ENCODE measurements at places on chromosomes 6 and 20.
A peak's percentile ranks its signal among the peaks of the same experiment; 100 is the strongest.

DNA sequence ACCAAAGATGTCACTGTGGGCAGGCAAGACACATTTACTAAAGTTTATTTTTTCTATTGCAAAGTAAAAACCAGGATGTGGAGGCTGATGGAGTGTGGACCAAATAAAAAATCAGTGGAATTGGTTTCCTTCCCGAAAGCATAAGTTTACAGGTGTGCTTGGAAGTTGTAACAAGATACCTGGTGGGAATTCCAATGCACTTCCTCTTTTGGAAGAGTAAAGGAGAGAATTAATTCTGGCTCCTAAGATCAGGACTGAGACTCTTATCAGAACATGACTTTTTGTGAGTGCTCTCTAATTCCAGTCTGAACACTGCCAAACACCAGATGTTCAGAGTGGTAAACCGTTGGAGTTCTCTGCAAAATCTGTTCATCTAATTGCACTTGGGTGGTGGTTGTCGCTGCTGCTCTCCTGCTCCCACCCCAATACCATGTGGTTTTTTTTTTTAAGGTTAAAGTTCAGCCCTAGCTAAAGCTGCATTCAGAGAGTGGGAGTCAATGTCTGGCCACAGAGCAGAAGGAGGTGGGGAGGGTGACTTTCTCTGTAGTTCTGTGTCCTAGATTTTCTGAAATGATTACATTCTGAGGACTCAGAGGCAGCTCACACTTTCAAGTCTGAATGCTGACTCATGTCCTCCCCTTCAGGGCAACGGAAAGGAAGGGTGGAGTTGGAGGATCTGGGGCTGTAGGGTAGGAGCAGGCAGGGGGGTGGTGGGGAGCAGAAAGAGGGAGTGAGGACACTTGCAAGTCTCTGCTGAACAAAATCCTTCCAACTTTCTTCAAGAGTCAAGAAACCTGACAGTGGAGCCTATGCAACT is 275.8 kb upstream of the PRDM1 start:
- DNase-seq: peak; percentile 29

DNA sequence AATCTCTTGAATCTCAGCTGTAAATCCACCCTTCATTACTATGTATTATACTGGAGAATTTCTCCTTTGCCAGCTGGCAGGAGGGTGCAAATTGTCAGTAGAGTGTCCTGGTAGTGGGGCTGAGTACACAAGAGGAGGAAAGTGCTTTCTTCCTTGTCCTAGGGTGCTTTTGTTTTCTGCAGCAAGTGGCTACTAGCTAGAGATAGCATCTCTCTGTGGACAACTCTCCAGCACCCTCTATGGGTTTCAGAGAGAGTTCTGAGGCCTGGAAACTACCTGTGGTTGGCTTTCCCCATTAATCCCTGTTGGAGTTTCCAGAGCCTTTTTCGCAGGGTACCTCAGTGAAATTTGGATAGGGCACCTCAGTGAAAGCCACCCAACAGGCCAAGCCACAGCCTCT is 422.5 kb upstream of the RGS17 start:
- DNase-seq: no peak

DNA sequence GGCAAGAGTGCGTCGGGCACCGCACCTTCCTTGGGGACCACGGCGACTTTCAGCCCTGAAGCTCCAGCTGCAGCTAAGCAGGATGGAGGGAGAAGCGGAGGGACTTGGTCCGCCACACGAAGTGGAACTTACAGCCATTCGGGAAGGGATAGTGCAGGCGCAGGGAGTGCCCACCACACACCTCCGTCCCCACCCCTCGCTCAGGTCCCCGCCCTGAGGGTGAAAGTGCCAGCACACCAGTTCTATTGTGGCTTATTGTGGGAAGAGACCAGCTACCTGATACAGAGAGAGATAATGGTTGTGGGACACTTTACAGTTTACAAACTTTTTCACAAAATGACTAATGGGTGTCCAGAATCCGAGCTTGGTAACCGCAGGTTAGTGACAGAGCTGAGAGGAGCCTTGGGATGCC is 76.1 kb downstream of the IRF4 start:
- DNase-seq: no peak

GRCh38 chr6:501891-502601 is 110.5 kb downstream of the IRF4 start:
- no peak for DNase-seq

- DNase-seq: no peak
Measured at GRCh38 chr20:49790077-49790798, 22.4 kb upstream of the SLC9A8 start.

GRCh38 chr20:7608250-7608649 is 332.0 kb downstream of the HAO1 start:
- DNase-seq: no peak

DNA sequence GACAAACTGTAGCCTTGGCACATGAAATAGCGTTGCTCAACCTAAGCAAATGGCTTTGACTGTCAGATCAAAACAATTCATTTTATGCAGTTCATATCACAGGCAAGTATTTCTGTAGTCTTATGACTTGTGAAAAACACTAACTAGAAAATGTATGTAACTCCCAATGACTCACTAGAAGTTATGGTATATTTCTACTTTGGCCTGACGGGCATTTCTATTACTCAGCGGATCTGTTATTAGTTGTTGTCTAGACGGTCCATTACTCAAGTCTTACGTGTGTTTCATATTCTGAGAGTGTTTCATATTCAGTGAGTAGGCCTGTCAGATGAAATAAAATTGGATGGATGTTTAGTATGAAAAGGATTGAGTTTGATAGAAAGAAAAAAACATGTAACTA is 880.9 kb downstream of the PRIM2 start:
- no peak for DNase-seq

DNA sequence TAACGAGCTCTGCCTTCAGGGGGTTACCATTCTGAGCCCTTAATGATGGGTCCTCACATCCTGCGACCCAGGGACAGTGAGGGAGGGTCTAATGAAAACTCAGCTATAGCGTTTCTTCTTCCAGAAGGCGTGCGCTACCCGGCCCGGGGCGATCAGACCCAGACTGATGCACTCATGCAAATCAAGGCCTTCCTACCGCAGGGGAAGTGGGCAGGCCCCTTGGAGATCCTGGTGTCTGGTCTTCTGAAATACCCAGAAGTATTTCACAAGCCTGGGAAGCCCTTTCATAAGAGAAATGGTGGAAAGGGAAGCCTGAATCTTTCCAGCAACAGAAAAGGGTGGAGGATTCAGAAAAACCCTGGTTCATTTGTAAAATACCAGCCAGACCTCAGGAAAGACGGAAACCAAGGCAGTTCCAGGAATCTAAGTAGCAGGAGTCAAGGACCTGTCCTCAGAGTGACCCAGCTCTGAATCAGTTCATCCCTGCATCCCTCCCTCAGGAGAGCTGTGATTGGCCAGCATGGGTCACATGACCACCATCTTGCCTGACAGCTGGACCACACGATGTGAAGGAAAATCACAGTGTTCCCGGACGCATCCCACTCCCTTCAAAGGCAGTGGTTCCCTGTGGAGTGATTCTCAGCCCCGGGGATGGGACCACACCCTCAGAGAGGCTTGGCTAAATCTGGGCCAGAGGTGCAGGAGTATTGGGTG is 12.7 kb downstream of the BFSP1 start:
- DNase-seq: peak; percentile 40

GRCh38 chr20:8082989-8083388 is 49.1 kb upstream of the PLCB1 start:
- DNase-seq: peak; percentile 17

- peak; percentile 66 for DNase-seq
Measured at GRCh38 chr20:16803965-16804792, 56.0 kb downstream of the OTOR start.

DNA sequence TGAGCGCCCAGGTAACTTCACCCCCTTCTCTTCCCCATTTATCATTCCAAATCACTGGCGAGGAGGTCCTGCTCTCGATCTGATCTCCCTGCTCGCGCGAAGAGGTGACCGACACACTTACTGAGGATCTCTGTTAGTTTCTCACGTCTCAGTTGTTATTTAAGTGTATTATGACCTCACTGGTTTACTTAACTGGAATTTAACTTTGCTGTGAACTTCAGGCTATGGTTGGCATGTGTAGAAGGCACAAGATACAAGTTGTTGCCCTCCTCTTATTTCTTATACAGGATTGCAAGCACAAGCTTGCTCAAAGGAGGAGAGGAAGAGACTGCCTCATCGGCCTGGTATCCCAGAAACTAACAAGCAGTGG is 1.2 kb downstream of the RNF217 start:
- DNase-seq: peak; percentile 38

DNA sequence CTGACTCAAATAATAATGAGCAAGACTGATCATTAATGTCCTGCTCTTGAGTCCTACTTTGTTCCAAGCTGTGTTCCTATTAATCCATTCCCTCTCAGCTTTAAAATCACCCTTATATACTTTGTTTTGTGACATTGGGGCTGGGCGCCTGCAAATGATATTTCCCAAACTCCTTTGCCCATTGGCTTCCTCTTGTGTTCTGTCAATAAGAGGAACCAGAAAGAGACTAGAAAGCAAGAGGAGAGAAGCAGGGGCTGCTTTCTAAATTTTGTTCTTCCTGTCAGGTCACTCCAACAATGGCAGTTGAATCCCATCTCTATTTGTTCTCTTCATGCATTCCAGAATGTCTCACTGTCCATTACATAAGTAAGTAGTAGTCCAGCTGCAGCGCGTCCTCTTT is 21.6 kb upstream of the TRIM27 start:
- DNase-seq: no peak

DNA sequence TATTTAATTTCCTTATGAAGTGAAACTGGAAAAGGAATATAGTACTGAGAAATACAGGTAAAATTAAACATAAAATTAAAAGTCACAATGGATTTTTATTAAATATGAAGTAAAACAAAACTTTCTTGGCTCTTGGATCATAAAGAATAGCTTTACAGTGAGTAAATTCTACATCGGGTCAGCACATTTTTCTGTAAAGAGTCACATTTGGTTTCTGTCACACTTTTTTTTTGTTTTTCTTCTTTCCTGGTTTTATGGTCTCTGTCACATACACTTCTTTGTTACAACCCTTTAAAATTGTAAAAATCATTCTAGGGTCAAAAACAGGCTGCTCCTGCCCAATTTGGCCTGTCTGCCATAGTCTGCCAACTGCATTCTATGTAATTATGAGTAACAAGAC is 254.4 kb upstream of the POU3F2 start:
- DNase-seq: no peak

- no peak for DNase-seq
Measured at GRCh38 chr6:116280161-116280932, 617 bp upstream of the TSPYL1 start.

- no peak for DNase-seq
Measured at GRCh38 chr6:4777394-4777935, 1.3 kb downstream of the CDYL start.

GRCh38 chr6:51855310-51856082 is 231.9 kb downstream of the PKHD1 start:
- DNase-seq: peak; percentile 54

DNA sequence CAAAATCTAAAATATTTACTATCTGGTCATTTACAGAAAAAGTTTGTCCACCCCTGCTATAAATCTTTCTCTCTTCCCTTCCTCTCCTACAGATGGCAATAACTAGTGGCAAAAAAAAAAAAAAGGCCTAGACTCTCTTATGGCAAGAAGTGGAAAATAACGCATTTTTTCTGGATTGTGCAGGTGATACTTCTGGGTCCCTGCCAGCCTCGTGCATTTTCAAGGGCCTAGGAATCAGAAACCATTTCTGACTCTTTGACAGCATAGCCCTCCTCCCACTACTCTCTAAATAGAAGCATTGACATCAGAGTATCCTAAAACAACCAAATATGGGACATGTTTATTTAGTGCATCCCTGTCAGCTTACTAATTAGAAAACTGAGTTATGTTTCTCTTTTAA is 251.0 kb downstream of the KHDC1L start:
- DNase-seq: no peak

GRCh38 chr6:116975600-116975999 is 98.6 kb downstream of the RFX6 start:
- no peak for DNase-seq

GRCh38 chr6:86959656-86960055 is 22.3 kb downstream of the HTR1E start:
- no peak for DNase-seq

DNA sequence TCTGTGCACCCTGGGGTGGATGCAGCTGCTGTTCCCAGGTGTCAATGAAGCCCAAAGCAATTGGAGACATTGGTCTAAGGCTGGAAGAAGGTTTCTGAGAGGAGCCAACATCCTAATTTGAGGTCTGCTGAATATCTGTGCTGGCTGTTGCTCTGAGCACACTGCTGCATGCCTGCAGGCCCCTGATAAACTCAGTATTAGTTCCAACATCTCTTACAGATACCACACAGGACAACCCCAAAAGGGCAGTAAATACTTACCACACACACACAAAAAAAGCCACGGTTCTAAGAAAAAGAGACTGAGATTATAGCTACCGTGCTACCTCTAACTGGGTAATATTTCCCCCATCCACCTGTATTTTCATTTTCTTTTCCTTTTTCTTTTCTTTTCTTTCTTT is 164.3 kb upstream of the SOX4 start:
- DNase-seq: no peak

DNA sequence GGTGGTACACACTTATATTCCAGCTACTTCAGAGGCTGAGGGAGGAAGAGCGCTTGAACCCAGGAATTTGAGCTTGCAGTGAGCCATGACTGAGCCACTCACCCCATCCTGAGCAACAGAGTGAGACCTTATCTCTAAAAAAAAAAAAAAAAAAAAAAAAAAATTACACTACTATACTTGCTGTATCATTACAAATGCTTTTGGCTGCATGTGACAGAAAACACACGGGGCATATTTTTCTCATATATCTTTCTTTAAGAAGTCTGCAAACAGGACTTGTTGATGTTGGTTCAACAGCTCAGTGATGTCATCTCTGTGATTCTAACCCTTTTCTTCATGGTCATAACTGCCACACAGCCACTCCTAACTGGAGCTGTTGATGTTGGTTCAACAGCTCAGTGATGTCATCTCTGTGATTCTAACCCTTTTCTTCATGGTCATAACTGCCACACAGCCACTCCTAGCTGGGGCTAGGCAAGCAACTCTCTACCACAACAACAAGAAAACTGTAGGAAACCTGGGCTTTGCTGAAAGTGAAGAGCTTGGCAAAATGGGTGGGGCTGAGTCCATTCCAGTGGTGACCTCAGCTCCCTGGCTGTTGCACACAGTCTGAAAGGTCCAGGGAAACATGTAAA is 19.8 kb downstream of the MTFR2 start:
- no peak for DNase-seq

DNA sequence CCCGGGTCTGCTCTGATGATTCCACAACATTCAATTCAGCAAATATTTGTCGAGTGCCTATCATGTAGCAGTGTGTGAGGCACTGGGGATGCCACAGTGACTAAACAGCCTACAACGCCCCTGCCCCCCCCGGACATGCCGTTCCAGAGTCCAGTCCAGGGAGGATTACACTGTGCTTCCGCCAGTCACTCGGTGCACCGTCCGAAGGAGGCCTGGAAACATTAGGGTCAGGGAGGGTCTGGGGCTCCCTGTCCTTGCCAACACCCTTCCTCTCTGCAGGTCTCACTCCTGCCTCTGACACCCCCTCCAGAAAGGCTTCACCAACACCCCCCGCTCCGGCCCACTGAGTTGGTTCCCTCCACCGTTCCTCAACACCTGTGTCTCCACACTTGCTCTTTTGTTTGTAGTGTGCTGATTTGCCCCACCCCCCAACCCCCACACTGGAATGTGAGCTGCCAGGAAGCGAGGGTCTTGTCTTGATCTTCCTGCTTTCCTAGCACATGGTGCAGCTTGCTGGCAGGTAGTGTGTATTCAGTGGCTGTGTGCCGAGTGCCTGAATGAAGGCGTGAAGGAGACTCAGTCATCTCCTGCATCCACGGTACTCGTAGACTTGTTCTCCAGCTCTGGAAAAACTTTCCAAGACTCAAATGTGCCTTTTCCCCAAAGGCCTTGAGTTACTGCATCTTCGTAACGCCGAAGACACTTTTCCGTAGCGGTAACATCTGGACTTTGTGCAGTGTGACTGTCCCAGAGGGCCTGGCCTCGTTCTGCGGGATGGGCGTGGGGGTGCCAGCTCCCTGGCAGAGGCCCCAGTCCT is 150.4 kb downstream of the ZDHHC14 start:
- DNase-seq: no peak
